ENCODE measurements at places on chromosomes 2 and 18.

DNA sequence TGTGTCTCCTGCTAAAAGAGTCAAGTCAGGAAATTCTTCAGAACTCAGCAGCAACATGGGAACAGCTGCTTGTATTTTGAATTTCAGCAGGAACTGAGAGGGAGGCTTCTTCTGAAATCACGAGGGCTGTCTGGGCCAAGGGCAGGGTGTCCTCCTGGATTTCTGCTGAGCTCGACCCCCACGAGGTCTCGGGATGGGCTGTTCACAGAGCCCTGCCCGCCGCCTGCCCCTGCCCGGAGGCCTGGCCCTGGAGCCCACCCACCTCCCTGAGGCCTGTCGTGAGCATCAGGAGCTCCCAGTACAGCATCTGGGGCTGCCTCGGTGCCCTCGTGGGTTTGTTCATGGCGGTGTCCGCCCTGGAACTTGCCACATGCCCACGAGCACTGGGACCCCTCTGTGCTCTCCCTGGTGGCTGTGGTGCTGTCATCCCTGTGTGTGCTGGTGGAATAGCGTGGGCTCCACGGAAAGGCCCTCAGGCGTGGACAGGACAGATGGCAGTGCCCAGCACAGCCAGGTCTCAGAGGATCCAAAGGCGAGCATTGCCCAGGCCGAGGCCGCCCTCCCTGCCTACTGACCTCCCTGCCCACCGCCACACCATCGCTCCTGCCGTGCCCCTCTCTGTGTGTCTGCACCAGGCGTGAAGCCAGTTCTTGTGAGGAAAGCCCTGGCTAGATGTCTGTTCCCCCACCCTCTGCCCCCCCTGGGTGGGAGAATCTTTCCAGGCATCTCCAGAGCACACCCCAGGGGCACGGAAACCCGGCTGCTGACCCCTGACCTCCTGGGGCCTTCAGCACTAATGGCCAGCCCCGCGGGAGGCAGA is 25.9 kb downstream of the RAMP1 start:
- no peak for DNase-seq

GRCh38 chr18:286515-287310 is 18.9 kb upstream of the THOC1 start:
- DNase-seq: peak; percentile 47

GRCh38 chr2:131055169-131056065 is 37.8 kb downstream of the FAM168B start:
- DNase-seq: peak; percentile 74

- DNase-seq: no peak
Measured at GRCh38 chr18:46360102-46360699, 256.0 kb downstream of the HAUS1 start.

DNA sequence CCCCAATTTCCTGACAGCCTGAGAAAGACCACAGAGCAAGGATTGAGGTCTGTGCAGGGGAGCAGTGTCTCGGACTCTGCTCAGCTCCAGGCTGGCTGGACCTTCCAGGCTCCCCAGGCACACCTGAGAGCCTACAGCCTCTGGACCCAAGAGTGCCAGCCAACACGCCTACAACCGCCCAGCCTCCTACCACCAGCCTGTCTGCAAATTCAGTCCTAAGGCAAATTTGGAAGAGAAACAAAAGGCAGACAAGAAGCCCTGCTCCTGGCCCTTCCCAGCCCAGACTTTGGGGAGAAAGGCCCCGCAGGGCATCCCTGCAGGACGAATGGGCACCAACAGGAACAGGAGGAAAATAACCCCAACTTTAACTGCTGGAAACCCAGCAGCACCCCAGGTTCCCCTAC is 1.9 kb downstream of the HS6ST1 start:
- DNase-seq: no peak

- no peak for DNase-seq
Measured at GRCh38 chr2:193868833-193869232, 1674.1 kb upstream of the TMEFF2 start.

DNA sequence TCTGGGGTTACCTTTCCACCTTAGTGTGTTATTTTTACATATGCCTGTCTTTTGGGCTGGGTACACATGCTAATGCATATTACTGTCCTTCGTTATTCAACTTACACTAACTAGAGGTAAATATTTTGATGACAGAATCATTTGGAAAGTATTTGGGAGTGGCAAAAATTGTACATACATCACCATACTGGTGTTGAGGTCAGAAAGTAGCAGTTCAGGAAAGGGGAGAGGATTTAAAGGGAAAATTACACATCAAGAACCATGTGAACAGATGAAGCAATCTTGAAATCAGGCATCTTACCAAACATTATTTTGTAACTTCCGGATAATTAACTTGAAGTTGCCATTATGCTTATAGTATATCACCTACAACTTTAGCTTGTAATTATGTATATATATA is 379.7 kb downstream of the RND3 start:
- DNase-seq: no peak

DNA sequence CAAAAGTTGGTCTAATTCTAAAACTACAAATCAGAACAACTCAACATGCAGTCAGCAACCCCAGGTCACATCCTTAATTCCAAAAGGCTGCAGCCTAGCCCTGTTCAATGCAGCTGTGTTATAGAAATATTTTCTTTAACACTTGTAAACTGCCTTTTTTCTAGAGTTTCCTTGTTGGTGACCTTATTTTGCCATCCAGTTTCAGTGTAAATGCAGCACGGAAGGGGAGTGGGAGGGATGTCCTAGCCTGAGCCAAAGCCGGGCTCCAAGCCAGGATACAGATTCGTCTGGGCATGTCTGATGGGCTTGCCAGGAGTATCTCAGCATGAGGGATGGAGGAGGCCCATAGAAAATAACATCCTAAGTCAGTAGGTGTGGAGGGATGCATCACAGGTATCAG is 17.7 kb upstream of the SP3 start:
- no peak for DNase-seq

DNA sequence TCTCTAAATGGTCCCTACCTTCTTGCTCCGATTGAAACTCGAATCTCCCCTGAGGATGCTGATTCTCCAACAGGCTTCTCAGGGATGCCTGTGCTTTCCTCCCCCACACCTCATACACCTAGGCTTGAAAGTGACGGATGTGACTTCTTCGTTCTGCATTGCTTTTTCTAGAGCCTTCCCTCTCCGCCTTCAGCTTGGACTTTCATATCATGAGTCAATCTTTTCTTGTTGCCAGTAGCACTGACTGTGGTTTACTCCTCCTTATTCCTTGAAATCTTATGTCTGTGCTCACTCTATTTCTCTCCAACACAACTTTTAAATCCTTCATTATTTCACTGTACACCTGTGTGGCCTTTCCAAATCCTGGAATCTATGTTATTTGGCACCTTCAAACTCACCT is 451.4 kb downstream of the TMX3 start:
- peak; percentile 28 for DNase-seq

GRCh38 chr2:111698743-111699554 is 185.0 kb downstream of the ANAPC1 start:
- peak; percentile 98 for DNase-seq

DNA sequence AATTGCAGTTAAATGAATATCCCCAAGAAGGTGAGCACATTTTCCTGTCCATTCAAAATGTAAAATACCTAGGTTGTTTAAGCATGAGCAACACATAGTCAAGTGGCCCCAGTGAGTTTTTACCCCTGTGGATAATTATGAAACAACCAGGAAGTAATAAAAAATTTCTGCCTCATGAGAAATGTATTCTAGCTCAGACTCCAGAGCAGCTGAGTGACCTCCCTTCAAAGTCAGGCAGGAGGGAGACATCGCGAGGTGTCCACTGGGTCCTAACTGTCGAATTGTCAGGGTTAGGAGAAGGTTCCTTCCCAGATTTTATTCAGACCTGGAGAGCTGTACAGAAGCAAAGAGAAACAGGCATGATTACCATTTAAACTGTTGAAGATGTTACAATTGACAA is 416.6 kb upstream of the SMIM21 start:
- no peak for DNase-seq

- no peak for DNase-seq
Measured at GRCh38 chr18:22452226-22452668, 34.5 kb upstream of the CTAGE1 start.

DNA sequence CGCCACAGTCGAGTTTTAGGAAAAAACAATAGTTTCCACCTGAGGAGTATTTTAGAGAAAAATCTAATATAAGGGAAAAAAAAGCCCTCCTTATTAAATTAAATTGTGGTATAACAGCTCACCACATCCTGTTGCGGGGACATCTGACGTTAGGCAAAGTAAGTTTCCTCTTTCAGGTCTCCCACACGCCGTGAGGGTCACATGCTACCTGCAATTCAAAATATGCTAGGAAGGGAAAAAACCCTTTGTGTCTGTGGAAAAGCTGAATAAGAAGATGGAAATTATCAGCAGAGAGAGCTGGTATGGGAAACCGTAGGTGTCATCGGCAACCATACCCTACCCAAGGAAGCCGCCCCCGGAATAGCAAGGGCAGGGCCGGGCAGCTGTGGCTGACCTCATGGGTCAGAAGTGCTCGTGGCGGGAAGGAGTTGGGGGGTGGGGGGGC is 128.0 kb downstream of the NFATC1 start:
- DNase-seq: no peak

GRCh38 chr2:30871440-30871839 is 64.2 kb upstream of the CAPN13 start:
- no peak for DNase-seq

- DNase-seq: peak; percentile 54
Measured at GRCh38 chr2:70785137-70785911, 5.1 kb downstream of the FIGLA start.

DNA sequence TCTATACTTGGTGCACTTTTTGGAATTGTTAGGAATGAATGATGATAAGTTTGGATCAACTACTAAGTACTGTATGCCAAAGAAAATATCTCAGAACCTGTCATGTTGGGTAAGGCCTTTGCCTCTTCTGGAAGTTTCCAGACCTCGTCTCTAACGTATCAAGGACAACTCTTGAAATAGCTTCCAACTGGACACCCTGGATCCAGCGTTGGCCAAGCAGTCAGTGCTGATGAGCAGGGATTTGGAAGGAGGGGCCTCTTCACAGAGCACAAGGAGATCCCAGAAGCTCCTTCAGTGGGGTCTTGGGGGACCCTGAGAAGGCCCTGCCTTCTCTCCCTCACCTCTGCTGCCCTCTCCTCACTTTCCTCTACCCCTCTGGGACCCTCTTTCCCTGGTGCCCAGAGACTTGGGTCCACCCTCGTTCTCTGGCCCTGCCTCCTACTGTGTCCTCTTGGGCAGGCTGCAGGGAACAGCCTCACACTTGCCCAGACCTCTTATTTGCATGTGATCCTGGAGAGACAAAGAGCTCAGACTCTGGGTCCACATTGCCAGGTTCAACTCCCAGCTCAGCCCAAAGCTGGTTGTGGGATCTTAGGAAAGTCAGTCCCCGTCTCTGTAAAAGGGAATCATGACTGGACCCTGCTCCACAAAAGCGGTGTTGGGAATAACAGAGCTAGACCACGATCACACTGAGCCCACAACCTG is 145.8 kb downstream of the COL6A3 start:
- DNase-seq: no peak

- DNase-seq: no peak
Measured at GRCh38 chr2:230886206-230886605, 21.5 kb downstream of the ITM2C start.

DNA sequence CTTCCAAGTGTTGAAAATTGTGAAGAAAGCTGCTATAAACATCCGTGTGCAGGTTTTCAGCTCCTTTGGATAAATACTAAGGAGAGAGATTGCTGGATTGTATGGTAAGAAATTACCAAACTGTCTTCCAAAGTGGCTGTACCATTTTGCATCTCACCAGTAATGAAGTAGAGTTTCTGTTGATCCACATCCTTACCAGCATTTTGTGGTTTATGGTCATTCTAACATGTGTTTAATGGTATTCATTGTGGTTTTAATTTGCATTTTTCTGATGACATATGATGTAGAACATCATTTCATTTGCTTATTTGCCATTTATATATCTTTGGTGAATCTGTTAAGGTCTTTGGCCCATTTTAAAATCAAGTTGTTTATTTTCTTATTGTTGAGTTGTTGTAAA is 260.7 kb downstream of the SPAG16 start:
- no peak for DNase-seq

- DNase-seq: no peak
Measured at GRCh38 chr2:197704434-197705120, 592 bp upstream of the MARS2 start.

DNA sequence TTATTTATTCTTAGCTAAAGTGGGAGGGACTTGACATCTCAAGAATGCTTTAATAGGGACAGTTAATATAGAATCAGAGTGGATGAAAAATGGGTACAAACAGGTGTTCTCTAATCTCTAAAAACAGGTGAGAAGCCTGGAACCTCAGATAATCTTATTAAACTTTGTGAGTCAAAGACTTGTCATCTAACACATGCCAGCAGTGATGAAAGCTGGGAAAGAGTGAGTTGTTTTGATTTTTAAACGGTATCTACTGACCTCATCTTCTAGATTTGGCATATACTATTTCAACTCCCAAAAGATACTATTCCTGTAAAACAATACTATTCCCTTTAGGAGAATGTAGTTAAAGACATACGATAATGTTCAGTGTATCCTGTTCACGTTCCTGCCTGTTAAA is 103.4 kb downstream of the CCDC141 start:
- no peak for DNase-seq

Data from AG08395 (cell line).